ENCODE measurements at places on chromosomes 2 and 18. TPM values are rescaled to one million over a fixed set of nuclear protein-coding genes. Genes with fewer than 3 reads are reported as not detected.

The FSHR gene
- total RNA-seq: not detected

The LAPTM4A gene
- 79.5 TPM for total RNA-seq

The C2orf42 gene
- total RNA-seq: 7.1 TPM

DNA sequence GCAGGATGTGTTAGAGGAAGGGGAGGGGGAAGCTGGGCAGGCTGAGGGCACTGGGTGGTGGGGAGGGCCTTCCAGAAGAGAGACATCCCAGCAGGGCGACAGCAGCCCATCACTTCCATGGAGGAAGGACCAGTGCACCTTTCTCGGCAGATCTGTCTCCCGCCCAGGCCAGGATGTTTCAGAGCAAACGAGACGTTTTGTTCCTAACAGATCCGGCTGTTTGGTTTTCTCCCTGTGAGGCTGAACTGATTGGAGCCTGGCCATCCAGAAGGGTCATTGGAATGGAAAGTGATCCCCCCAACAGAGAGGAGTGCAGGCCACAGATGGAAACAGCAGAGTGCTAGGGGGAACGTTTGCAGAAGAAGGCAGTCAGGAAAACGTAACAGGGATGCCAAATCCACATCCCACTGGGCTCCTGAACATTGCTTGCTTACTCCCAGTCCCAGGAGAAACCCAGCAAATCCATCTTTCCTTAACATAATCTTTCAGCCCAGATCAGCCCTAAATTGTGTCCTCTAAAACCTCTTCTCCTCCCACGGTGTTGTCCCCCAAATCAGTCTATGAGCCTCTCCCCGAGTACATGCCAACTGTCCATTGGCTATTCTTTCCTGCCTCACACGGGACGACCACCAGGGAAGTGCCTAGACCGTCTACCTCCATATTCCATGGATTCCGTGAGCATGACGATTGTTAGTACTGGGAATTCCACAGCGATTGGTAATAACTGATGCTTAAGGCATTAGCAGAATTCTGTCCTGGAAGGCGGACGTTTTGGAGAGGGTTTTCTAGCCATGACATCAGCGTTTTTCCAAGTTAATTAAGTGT lies 126.8 kb downstream of the SEPTIN10 start:
- DNase-seq: no peak

- DNase-seq: no peak
Observed at GRCh38 chr2:234953116-234954031, 1.6 kb downstream of the SH3BP4 start.

Data from pancreas (tissue), 10 donors.